ENCODE measurements at places on chromosomes 3 and 15.

GRCh38 chr3:177753451-177754155 is 556.3 kb upstream of the TBL1XR1 start:
- DNase-seq: no peak

- peak; percentile 8 for DNase-seq
Measured at GRCh38 chr3:136994772-136995516, 37.2 kb downstream of the IL20RB start.

GRCh38 chr3:9178697-9179096 is 70.7 kb downstream of the SRGAP3 start:
- DNase-seq: no peak

DNA sequence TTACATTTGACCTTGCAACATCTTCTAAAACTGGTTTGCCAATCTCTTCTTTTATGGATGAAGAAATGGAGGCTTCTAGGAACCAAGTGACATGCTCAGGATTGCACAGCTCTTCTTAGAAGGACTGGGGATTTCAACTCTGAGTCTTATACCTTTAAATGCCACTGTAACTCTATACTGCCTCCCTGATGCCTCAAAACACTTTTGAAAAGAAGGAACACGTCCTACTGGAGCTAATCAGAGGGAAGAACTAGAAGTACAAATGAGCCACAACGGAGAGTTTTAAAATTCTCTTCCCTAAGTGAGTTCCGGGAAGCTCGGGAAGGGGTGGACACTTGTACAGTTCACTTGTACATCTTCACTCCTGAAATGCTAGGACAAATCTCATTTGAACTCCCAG is 949 bp upstream of the MITF start:
- DNase-seq: peak; percentile 92

DNA sequence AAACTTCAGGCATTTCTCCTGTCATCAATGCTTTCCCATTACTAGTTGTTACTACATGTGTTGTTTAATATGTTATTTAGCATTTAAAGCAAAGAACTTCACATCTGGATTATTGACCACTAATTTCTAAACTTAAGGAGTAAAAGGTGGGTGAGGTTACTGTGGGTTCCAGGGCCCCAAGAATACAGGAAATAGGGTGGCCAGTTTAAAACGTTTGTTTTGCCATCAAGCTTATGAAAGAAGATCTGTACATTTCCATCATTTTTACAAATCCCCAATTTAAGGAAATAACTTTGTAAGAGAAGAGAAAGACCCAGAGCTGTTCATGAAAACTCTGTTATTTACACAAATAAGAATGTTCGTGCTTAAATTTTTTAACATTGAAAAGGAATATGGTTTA is 54.5 kb upstream of the ACKR4 start:
- DNase-seq: no peak
